ENCODE measurements at places on chromosomes 12 and 14.

GRCh38 chr14:105023791-105024480, 3.1 kb upstream of the CDCA4 start:
- DNase-seq = no peak

GRCh38 chr14:75907756-75908359, 73.9 kb downstream of the TGFB3 start:
- no peak for DNase-seq

DNA sequence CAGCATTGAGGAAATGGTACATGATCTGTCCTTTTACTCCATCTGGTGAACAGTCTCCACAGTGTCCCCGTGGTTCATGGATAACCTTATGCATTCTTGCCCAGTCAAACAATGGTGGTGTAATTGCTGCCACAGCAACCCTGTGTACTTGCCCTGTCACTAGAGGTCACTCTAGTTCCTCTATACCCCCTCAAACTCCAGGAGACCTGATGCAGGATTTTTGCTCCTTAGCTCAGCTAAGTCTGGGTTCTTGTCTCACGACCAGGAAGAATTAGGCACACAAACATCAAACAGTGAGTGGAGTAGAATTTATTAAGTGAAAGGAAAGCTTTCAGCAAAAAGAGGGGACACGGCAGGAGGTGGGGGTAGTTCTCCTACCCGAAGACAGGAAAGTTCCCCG, 24.7 kb upstream of the EEA1 start:
- DNase-seq = no peak

GRCh38 chr12:22477166-22477893, 67.0 kb downstream of the C2CD5 start:
- DNase-seq = no peak

DNA sequence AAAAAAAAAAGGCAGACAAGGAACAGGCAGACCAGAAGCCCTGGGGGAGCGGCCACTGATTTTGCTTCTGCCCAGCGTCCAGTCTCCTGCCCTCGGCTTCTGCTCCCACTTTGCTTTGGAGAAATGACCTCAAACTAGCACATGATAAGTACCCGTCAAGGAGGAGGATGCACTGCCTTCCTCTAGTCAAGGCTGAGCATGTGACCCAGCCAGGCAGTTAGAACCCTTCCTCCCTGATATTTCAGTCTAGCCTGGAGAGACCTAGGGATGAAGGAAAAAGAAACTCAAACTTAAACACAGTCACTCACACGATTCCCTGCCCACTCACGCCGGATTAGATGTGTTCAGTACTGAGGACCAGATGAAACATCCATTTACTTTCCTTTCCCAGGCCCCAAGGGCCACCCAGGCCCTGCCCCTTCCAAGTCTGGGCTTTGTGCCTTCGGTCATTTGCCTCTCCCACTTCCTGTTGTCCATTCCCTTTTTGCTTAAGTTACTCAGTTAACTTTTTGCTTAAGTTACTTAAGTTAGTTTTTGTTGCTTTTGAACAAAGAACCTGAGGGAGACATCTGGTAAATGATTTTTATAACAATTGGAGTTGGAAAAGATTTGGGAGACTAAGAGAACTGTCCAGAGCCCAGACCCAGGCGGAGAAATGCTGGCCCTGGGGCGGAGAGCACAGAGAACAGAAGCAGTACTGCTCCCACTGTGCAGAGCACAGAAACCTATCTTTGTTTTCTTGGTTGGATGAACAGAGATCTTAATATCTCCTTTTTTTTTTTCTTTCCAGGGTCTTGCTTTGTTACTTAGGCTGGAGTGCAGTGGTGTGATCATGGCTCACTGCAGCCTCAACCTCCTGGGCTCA, 23.0 kb upstream of the TTC7B start:
- no peak for DNase-seq

- DNase-seq = no peak
Observed at GRCh38 chr14:89493406-89493805, 76.4 kb upstream of the FOXN3 start.

GRCh38 chr12:47124451-47124850, 44.7 kb upstream of the AMIGO2 start:
- DNase-seq = no peak

GRCh38 chr12:111764120-111764821, 2.5 kb upstream of the ALDH2 start:
- no peak for DNase-seq

- peak; percentile 82 for DNase-seq
Observed at GRCh38 chr12:129911428-129912049, 7.7 kb upstream of the TMEM132D start.

DNA sequence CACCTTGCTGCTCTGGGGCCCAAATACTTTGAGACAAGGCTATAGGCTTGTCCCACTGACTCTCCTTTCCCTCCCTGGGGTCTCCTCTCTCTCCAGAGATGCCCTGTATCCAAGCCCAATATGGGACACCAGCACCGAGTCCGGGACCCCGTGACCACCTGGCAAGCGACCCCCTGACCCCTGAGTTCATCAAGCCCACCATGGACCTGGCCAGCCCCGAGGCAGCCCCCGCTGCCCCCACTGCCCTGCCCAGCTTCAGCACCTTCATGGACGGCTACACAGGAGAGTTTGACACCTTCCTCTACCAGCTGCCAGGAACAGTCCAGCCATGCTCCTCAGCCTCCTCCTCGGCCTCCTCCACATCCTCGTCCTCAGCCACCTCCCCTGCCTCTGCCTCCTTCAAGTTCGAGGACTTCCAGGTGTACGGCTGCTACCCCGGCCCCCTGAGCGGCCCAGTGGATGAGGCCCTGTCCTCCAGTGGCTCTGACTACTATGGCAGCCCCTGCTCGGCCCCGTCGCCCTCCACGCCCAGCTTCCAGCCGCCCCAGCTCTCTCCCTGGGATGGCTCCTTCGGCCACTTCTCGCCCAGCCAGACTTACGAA, 3.1 kb downstream of the NR4A1 start:
- DNase-seq = no peak
